HTR-8/SVneo (cell line): ENCODE measurements at places on chromosomes 7 and 10.
A peak's percentile ranks its signal among the peaks of the same experiment; 100 is the strongest.

DNA sequence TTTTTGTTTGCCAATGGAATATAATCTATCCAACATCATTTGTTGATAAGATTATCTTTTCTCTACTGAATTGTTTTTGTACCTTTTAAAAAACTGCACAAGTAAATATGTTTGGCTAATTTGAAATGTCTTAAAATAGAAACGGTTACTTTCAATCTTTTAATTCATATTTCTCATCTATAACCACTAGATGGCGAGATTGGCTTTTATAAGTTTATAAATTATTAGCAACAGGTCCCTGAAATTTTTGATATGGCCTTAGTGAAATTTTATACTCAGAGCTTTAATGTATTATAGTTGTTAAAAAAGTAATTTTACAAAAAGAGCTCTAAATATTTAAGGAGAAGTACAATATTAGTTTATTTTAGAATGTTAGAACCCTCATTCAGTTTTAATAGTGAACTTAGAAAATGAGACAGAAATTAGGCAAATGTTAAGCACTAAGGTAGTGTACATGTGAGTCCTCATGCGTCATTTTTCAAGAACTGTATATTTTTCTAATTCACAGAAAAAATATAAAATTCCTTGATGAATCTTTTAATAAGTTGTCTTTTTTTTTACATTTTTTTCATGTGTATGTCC lies 592.5 kb downstream of the ARL4A start:
- no peak for DNase-seq

DNA sequence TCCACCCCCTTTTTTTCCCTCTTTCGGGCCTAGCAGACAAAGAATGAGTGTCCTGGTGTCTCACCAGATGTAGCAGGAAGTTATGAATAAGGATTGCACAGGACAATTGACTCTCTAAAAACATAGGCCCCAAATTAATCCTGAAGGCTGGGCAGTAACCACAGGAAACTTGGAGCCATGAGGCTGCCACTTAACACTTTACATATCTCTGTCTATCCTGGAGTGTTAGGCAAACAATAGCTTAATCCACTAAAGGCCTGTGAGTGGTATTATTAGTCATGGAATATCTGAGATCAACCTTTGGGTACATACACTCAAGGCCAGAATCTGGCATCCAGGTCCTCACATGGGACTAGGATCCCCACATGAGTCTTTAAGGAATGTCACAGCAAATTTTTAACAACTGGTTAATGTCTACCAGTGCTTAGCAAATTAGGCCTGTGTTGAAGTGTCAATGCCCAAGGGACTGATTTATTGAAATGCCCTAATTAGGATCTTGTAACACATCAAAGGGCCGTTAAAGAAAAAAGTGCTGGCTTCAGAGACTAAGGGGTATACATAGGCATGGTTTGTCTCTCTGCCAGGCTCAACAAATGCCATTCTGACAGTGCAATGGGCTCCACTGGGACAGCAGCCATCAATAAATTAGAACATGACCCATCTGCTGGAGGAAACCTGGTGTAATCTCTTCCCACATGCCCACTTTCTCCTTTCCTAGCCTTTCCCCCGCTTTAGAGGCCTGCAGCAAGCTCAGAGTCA lies 196.7 kb upstream of the TBX20 start:
- DNase-seq: no peak

- DNase-seq: no peak
These were observed 23.5 kb upstream of the KCNMA1 start for GRCh38 chr10:77661100-77661499.

- DNase-seq: no peak
These were observed 215.7 kb upstream of the INHBA start for GRCh38 chr7:41918597-41918996.

- DNase-seq: no peak
These were observed 701 bp downstream of the MTPAP start for GRCh38 chr10:30348378-30348776.

GRCh38 chr7:116652793-116653192 lies 19.2 kb upstream of the MET start:
- DNase-seq: no peak

DNA sequence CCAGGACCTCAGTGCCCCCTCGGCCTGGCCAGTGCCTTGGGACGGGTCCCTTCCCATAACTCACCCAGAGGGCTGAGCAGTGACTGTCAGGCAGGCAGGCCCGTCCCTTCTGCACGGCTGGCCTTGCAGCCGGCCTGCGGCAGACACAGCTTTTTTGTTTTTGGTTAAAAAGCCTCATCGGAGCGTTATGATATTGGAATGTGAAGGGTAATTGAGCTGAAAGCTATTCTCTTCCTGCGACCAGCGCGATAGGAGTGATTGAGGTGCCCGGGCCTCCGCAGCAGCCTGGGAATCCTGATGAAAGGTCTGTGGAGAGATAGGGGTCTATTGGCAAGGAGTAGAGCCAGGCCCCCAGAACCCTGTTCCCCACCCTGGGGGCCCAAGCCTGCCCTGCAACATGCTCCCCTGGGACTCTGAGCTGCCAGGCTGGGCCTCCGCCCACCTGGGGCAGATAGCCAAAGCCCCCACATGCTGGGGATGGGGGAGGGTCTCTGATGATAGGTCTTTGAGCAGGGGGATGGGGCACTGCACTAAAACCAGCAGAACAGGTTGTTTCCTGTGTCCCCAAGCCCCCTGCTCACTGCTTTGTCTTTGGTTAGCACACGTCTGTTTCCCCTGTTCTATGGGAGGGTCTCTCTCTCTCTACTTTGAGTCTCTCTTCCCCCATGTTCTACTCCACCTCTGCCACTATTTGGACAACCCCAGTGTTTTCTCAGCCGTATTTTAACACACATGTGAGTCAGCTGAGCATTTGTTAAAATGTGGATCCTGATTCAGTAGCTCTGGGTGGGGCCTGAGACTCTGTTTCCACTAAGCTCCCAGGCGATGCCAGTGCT lies 131.9 kb downstream of the CDH23 start:
- no peak for DNase-seq

GRCh38 chr10:43809211-43809930 lies 160.7 kb upstream of the ZNF32 start:
- DNase-seq: peak; percentile 71
